GM12878 (cell line): ENCODE measurements at places on chromosomes 1 and 21. TPM values are rescaled to one million over a fixed set of nuclear protein-coding genes. Genes with fewer than 3 reads are reported as not detected.

DNA sequence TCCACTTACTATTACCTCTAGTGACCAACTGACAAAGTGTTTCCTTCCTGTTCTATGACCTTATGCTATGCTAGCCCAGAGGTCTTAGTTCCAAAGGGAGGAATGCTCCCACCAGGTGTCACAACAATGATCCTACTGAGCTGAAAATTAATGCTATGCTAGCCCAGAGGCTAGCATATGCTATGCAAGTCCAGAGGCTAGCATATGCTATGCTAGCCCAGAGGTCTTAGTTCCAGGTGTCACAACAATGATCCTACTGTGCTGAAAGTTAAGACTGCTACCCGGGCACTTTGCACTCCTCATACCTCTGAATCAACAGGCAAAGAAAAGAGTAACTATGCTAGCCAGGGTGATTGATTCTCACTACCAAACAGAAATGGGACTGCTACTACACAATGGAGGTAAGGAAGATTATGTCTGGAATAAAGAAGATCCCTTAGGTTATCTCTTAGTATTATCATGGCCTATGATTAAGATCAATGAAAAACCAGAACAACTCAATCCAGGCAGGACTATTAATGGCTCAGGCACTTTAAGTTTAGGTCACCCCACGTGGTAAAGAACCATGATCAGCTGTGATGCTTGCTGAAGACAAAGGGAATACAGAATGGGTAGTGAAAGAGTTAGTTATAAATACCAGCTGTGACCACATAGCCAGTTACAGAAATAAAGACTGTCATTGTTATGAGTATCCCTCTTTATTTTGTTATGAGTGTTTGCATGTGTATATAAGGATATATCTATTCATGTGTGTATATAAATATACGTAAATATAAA is 114.1 kb downstream of the CSMD2 start:
- no peak overlapping the region for H3K27ac ChIP-seq
- no peak for DNase-seq
- no peaks in the 10 kb centered on the region for H3K27me3 ChIP-seq
- no peak overlapping the region for H3K4me3 ChIP-seq

DNA sequence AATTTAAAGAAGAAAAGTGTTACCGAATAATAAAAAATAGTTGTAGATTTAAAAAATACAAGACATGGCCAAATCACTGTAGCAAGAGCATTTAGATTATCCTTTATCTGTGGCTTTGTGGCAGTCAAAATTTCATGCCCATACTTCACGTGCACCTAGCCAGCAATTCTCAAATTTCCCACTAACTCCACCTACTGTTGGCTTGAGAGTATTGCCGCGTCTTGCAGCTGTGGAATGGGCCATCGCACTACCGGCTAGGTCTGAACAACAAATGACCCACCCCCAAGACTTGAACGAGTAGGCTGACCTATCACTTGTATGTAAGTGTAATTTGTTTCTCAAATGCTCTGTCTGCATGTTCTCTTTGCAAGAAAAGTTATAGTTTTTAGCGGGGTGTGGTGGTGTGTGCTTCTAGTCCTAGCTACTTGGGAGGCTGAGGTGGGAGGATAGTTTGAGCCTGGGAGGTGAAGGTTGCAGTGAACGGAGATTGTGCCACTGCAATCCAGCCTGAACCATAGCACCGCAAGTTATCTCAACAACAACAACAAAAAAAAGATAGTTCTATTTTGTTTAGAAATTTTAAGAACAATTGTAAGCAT is 4.1 kb downstream of the KRTAP13-4 start:
- H3K27ac ChIP-seq: no peak overlapping the region
- no peaks in the 10 kb centered on the region for H3K27me3 ChIP-seq
- H3K36me3 ChIP-seq: no peaks in the 10 kb centered on the region
- no peak for DNase-seq
- no peaks in the 10 kb centered on the region for H3K4me1 ChIP-seq

DNA sequence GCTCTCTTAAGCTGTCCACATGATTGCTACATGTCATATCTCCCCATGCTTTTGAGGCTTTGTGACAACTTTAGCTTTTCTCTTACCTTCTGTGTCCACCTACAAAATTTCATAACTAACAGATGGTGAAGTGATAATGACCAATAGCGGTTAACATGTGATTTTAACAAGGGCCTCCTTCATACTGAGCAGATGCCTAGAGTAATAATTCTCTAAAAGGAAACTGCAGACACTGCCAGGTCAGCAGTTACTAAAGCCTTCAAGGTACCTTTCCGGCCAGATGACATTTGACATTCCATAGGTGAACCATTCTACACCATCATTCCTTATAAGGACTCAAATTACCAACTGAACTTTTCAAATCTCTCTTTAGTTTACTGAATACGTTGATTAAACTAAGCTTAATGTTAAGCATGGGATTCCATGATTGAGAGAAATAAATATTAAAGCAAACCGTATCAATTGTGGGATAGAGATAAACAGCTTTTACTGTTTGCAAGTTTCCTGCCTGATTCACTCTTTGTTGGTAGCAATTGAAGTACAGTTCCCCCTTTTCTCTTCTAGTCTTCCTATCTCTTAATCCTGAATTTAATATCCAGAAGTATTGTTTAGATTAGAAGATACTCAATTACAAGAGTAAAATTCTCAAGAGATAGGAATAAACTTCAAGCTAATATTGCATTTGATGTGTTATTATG is 205.1 kb downstream of the PLA2G4A start:
- no peaks in the 10 kb centered on the region for H3K4me1 ChIP-seq
- DNase-seq: no peak
- no peaks in the 10 kb centered on the region for H3K36me3 ChIP-seq
- H3K27ac ChIP-seq: no peak overlapping the region
- no peak overlapping the region for H3K4me3 ChIP-seq

- H3K4me3 ChIP-seq: no peak overlapping the region
- H3K27me3 ChIP-seq: peaks cover 2% of the 10 kb centered on the region; the same call in 1 of the 2 replicates
- H3K4me1 ChIP-seq: no peaks in the 10 kb centered on the region
- no peak for DNase-seq
These were observed 129.0 kb upstream of the CAMK1G start for GRCh38 chr1:209454340-209454994.

SLAMF9 gene
- total RNA-seq: not detected in 2 replicates

DNA sequence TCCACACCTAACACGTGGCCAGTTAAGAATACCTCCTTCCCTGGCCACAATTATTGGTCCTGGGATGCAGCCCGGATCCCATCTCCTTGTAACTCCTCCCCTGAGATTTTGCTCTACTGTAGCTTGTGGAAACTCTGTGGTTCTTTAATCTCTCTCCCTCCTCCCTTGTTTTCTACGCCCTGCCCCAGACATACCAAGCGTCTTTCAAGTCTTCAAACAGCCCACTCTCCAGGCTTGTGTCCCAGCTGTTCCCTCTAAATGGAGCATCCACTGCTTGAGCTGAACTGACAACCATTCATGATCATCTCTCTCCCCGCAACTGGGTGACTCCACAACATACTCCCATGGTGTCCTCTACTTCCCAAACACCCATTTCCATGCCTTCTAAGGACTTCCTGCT is 111.6 kb downstream of the SIPA1L2 start:
- H3K4me1 ChIP-seq: no peaks in the 10 kb centered on the region
- no peak overlapping the region for H3K27ac ChIP-seq
- DNase-seq: no peak
- no peak overlapping the region for H3K4me3 ChIP-seq
- H3K27me3 ChIP-seq: no peaks in the 10 kb centered on the region
- H3K36me3 ChIP-seq: no peaks in the 10 kb centered on the region

DNA sequence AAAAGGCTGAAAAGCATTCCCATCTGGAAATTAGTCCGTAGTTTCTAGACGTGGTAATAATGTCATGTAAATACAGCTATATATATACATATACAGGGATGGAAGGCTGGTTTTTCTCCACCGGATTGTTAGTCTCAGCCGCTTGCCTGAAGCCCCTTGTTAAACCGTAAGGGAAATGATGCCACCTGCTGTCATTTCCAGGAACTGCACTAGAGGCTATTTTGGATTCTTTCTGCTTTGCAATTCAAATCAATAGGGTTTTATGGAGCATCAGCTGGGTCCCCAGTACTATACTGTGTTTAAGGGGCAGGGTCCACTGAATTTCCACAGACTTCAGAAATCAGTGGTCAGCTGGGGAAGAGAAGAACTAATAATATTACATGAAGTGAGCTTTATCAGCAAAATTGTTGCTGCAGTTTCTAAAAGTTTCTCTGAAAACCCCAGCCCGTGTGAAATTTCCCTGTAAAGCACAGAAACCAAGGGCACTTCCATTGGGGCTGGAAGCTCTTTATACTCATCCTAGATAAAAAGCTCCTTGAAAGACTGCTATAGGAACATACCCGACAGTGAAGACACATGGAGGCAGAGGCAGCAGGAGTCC is 33.8 kb upstream of the MPZL1 start:
- no peak overlapping the region for H3K4me3 ChIP-seq
- H3K36me3 ChIP-seq: peaks cover 12% of the 10 kb centered on the region
- peak; percentile 80 for DNase-seq
- peak overlapping the region; percentile 30; the same call in 1 of the 2 replicates for H3K27ac ChIP-seq
- no peaks in the 10 kb centered on the region for H3K27me3 ChIP-seq
- peaks cover 9% of the 10 kb centered on the region for H3K4me1 ChIP-seq

DNA sequence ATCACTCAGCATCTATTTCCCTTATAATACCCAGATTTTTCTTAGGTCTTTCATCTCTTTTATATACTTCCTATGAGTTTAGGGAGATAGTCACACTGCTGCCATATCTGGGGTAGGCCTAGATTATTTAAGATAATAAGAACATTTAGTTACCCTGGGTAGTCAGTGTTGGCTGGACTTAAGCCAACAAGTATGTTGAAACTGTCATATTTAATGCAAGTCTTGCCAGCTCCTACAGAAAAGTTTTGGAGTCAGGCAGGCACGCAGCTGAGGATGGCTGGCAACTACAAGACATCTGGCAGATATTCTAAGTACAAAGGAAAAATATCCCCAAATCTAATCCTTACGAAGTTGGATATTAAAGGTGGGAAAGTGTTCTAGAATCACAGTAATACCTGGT is 19.2 kb upstream of the DEPDC1 start:
- no peaks in the 10 kb centered on the region for H3K27me3 ChIP-seq
- H3K4me3 ChIP-seq: no peak overlapping the region
- no peaks in the 10 kb centered on the region for H3K36me3 ChIP-seq
- no peak for DNase-seq

GSTM5 gene
- 0.26 and 0.40 TPM in 2 replicates for total RNA-seq

DNA sequence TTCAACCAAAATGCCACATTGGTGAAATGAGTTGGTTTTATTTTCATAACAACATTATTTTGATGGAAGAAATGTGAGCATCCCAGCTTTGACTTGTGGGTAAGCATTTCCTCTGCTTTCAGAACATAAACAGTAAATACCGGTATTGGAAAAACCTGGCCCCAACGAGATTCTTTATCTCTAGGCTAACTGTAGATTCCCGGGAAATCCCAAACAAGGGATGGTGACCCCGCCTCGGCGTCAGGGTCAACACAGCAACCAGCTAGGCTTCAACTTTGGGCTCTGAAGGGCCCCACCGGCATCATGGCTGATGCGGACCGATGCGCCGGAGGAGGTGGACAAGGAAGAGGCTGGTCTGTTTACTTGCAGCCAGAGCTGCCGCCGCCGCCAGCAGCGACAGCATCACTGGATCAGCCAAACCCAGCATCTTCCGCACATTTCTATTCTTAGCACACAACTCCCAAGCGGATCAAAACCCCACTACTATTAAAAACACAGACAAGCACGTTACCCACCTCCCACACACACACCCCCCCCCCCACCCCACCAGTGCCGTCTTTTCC is 1.1 kb downstream of the AKT3 start:
- 0 out of 2 replicates have a peak, but pooled peaks cover 7% of the 10 kb centered on the region for H3K4me1 ChIP-seq
- no peak for DNase-seq
- H3K4me3 ChIP-seq: peak overlapping the region; percentile 70

ZFP69B gene
- 4.4 and 4.7 TPM in 2 replicates for total RNA-seq

DNA sequence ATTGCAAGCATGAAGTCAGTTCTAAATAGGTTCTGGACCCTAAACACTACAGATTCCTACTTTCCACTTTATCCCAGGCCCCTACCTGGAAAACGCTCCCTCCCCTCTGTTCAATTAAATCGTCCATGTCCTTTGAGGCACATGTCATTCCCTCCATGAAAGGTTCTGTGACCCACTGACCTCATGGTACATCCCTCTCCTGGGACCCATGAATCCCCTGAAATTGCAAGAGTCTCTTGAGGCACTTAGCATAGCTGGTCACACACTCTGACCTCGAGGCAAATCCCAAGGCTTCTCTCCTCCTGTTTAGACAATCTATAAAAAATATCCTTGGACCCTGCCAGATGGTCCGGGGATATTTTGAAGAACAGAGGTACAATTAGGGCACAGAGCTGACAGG is 34.3 kb upstream of the KRTAP19-8 start:
- DNase-seq: no peak
- no peak overlapping the region for H3K27ac ChIP-seq
- H3K4me3 ChIP-seq: no peak overlapping the region

DNA sequence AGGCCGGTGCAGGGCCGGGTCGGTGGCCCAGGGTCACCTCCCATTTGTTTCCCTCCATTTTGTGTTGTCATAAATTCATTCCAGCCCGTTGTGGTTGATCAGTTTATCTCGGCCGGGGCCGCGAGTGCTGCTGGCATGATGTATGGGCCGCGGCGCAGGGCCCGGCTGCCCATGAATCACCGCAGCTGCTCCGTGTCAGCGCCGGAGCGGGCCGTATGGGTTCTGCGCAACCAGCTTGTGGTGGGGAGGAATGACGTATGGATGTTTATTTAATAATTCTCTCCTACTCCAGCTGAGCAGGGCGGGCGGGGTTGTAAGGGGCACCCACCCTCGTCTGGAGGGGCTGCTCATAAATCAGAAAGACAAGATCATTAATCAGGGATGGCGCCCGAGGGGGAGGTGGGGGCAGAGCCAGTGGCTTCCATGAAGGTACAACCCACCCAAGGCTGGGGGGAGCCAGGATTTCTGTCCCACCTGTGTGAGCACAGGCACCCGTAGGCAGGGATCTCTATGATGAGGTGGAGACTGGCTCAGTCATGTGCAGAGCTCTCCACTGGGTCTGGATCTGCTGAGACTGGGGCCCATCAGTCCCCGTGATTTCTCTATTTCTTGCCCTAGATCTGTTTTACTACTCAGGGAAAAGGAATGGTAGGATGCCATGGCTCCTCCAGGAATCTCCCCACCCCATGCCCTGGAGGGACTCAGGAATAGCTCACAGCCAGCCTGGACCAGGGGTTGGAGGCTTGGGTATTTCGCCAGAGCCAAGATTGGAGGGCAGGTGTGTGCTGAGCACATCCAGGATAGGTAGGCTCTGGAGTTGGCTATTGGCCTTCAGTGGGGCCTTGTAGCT is 27.8 kb downstream of the TMEM53 start:
- H3K4me1 ChIP-seq: no peaks in the 10 kb centered on the region
- peaks cover 38% of the 10 kb centered on the region for H3K36me3 ChIP-seq
- no peak overlapping the region for H3K4me3 ChIP-seq
- no peak overlapping the region for H3K27ac ChIP-seq

DNA sequence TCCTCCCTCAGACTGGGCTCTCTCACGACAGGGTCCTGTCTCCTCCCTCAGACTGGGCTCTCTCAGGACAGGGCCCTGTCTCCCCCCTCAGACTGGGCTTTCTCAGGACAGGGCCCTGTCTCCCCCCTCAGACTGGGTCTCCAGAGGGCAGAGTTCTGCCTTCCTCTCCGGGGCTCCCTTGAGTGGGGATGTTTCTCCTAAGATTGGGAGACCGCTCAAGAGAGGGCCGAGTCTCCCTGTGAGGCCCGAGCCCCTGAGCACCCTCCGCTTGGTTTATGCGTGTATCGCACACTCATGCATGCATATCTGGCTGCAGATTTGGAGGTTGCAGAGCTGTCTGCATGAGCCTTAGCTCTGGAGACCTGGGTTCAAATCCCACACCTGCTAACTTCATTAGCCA is 39.3 kb upstream of the CSF3R start:
- H3K27ac ChIP-seq: no peak overlapping the region
- DNase-seq: no peak
- H3K4me1 ChIP-seq: no peaks in the 10 kb centered on the region
- H3K27me3 ChIP-seq: no peaks in the 10 kb centered on the region
- H3K4me3 ChIP-seq: no peak overlapping the region
- H3K36me3 ChIP-seq: no peaks in the 10 kb centered on the region
